Body of pancreas (tissue), 4 donors: ENCODE measurements at places on chromosomes 13 and 19.

GRCh38 chr19:2199215-2199614 is 35.5 kb downstream of the DOT1L start:
- no peak for DNase-seq

GRCh38 chr19:51034704-51035103 is at the start of gene KLK12:
KLK12 (minus strand) TSS chr19:51035002; CDS start chr19:51034621, 381 bp downstream.
- DNase-seq: no peak

GRCh38 chr19:49458567-49458903 is 5.5 kb downstream of the ALDH16A1 start:
- DNase-seq: no peak

DNA sequence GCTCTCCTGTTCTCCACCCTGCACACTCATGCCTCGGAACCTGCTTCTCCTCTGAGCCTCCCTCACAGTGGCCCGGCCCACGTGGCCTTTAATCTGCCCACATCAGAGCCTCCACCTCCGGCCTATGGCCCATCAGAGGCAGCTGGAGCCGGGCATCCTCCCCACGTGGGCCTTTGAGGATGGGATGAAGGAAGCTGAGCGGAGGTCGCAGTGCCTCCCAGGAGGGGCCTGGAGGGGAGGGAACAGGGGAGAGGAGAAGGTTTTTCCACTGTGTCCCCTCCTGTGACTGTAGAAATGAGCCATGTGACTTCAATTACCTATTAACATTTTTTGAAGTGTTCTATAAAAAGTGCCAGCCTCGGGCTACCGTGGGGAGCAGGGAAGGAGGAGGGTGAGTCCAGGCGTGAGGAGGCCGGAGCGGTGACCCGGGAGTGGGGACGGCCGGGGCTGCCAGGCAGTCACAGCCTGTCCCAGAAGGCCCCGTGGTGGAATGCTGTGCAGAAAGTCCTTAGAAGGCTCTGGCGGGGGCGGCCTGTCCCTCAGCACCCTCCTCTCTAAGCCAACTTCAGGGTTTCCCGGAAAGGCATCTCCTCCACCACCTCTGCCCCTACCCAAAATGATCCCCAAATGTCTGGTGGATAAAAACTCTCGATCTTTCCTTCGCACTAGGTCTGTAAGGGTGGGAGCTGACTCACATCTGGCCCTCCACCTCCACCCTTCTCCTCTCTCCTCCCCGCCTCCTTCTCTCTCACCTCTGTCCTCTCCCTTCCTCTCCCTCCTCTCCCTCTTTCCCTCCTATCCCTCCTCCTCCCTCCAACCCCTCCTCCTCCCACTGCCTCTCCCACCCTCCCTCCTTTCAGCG is 24.8 kb upstream of the SLC1A5 start:
- DNase-seq: no peak

DNA sequence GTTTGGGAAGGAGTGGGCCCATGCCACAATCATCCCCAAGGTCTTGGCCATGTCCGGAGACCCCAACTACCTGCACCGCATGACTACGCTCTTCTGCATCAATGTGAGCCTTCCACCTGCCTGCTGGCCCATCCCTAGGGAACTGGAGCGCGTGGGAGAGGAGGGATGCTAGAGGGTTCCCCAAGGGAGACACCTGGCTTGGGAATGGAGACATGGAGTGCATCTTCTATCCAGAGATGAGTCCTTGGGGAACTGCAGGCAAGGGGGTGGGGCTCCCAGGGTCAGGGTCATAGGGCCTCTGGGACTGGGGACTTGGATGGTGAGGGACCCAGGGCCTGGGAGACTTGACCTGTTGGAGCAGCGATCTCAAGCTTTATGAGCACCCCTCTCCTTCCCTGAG is 31.2 kb downstream of the PPP2R1A start:
- no peak for DNase-seq

DNA sequence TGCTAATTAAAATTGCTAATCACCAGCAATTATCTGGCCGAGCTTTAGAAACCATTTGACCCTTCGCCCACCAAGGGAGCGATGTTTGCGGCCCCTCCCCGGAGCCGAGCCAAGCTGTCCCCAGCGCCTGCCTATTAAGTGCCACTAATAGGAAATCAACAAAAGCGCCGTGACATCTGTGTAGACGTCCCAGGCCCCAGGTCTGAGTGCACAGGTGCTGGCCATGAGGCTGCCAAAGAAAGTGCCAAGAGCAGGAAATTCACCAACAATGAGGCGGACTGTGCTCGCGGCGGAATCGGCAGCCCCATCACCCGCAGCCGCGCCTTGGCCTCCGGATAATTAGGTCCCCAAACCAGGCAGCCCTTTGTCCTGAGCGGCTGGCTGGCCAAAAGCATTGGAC is 44.5 kb upstream of the SPACA7 start:
- no peak for DNase-seq

GRCh38 chr19:28864024-28864503 is 348.9 kb downstream of the UQCRFS1 start:
- no peak for DNase-seq

DNA sequence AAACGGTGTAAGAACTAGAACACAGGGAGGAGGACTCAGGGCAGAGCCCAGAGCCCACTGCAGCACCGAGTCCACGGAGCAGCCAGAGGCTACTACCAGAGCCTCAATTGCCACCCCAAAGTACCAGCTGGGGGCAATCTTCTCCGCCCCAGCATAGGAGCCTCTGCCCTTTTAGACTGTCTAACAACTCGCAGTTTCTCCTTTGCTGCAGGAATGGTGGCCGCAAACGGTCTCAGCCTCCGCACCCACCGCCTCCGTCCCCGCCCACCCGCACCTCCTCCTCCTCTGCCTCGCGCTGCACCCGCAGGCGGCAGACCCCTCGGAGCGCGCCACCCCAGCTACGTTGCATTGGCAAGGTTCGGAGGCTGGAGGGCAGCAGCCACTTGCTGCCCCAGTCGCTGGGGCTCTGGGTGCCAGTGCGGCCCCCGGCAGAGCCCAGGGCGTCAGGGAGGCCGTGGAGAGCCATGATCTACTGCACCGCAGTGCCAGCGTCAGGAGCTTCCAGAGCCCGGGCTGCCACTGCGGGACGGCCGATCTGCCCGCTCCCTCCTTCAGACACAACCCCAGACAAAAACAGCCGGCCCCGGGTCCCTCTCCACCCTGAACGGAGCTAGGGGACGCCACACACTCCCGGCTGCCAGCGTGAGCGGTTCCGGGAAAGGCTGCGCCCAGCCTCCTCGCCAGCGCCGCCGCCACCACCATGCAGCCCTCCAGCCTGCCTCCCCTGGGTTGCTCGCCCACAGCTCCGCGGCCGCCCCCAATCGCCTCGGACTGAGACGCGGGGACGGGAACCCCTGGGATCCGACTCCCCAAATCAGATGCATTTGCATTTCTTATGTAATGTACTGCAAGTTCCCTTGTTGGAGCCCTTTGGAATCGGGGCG is 1.8 kb downstream of the FGF14 start:
- DNase-seq: peak; percentile 27

DNA sequence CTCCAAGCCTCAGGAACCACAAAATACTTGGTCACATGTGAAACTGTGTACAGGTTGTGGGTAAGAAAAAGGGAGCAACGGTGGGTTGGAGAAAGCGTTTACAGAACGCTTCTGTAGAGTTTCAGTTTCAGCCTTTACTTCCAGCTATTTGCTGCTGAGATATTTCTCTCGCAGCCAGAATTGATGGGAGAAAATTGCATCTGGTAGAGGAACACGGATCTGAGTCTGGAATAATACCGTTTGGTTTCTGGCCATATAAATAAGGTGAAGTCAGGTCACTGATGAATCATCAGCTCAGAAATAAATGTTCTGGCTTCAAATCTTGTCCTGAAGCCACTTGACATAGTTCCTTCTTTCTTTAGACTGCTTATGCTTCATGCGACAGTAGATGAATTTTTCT is 20.3 kb upstream of the RFC3 start:
- peak; percentile 19 for DNase-seq

GRCh38 chr19:30647891-30648720 is 275.9 kb downstream of the ZNF536 start:
- no peak for DNase-seq

GRCh38 chr13:29507356-29507755 is 88.1 kb downstream of the SLC7A1 start:
- peak; percentile 63 for DNase-seq

GRCh38 chr19:19642506-19643157 is 825 bp downstream of the GMIP start:
- no peak for DNase-seq

DNA sequence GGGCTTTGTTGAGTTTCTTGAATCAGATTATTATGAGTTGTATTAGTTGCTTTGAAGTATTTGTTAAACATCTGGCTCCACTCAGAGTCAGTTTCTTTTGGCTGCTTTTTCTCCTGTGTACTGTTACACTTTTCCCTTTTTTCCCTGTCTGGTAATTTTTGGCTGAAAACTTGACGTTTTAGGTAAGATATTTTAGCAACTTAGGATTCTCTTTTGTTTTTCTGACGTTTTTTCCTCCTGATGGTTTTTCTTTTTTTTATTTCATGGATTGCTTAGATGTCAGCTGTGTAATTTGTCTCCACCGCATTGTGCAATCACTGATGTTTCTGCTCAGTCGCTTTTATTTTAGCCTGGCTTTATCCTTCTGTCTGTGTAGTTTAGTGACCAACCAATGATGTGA is 20.7 kb downstream of the RFC3 start:
- no peak for DNase-seq

DNA sequence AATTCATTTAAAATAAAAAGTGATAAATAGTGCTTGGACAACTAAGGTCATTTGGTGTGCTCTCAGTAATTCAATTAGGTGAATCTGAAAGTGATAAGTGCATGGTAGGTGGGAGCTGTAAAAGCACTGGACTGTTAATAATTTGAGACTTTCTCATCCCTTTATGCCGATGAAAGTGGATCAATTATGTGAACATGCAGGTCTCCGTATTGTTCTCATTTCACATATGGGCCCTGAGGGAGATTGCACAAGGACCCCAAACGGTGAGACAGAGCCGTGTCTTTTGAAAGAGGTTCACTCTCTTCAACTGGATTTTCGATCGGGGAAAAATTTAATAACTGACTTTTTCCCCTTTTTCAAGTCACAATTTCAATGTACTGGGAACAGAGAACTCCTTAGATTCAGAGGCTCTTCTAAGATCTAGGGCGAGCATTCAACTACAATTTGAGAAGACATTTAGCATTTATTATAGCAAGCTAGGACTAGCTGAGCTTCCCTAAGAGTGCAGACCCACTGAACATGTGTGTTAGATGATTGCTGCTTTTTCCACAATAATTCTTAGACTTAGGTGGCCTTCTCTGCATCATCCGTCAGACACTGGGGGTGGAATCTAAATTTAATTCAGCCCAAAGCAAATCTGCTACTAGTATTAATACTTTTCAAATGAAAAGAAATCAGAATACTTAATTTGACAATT is 347.6 kb downstream of the OXGR1 start:
- DNase-seq: no peak

GRCh38 chr19:2796659-2797266 is 11.5 kb downstream of the THOP1 start:
- no peak for DNase-seq

- DNase-seq: no peak
Observed at GRCh38 chr13:65889368-65889767, 1340.8 kb downstream of the PCDH9 start.

DNA sequence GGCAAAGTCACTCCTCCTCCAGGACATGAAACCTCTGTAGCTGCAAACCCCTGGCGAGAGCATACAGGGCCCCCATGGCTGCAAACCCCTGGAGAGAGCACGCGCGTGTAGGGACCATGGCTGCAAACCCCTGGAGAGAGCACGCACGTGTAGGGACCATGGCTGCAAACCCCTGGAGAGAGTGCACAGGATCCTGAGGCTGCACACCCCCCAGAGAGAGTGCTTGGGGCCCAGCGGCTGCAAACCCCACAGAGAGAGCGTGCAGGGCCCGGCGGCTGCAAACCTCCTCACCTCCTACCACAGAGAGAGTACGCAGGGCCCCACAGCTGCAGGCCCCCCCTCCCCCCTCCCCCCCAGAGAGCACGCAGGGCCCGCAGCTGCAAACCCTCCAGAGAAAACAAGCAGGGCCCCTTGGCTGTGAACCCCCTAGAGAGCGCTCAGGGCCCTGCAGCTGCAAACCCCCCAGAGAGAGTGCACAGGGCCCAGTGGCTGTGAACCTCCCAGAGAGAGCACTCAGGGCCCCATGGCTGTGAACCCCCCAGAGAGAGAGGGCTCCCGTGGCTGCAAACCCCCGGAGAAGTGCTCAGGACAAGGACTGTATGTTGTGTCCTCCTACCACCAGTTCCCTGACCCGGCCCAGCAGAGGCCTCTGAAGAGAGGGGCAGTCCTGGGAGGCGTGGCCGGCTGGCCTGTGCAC is 7.3 kb downstream of the ADPRHL1 start:
- DNase-seq: no peak

- DNase-seq: no peak
Observed at GRCh38 chr19:14731200-14731599, 41.4 kb downstream of the ZNF333 start.

DNA sequence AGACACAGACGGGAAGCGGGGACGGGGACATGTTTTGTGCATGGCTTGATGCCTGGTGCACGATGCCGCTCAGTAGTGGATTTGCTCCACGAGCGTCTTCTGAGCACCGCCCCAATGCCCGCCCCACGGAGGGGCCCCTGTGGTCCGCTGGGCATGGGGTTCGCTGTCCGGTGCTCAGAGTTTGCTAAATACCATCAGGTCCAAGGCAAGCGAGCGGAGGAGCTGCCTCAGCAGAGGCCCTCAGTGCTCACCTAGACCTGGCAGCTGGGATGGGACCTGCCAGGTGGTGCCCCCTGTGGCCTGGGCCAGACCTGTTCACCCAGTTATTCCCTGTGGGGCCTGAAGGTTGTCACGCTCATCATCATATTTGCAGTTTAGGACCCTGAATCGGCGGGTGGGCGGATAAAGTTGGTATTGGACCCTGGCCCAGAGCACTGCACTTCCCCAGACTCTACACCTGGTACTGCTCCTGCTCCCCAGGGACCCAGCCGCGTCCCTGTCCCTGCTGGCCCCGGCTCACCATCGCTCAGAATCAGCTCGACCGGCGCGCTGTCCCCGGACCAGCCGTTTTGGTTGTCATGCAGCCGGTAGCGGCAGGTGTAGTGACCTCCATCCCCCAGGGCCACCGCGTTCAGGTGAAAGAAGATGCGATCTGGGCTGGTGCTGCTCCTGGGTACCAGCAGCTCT is 2.3 kb downstream of the A1BG start:
- no peak for DNase-seq

DNA sequence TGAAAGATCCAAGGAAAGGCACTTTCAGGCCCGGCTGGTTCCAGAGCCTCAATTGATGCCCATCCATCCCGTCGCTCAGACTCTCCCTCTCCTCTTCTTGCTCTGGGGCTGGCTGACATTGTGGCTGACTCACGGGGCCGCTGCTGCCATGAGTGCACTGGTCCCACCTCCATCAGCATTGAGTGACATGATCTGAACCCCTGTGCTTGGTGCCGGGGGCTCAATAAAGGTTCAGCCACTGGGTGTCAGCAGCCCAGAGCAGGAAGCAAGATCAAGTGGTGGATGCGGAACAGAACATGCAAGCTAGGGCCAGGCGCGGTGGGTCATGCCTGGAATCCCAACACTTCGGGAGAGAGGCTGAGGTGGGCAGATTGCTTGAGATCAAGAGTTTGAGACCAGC is 39.5 kb downstream of the COMP start:
- DNase-seq: no peak

GRCh38 chr19:18696023-18696422 is 12.5 kb downstream of the CRTC1 start:
- DNase-seq: no peak

- DNase-seq: no peak
Observed at GRCh38 chr13:46164661-46165060, 17.3 kb downstream of the LCP1 start.
